ENCODE measurements at places on chromosomes 12 and 14.

DNA sequence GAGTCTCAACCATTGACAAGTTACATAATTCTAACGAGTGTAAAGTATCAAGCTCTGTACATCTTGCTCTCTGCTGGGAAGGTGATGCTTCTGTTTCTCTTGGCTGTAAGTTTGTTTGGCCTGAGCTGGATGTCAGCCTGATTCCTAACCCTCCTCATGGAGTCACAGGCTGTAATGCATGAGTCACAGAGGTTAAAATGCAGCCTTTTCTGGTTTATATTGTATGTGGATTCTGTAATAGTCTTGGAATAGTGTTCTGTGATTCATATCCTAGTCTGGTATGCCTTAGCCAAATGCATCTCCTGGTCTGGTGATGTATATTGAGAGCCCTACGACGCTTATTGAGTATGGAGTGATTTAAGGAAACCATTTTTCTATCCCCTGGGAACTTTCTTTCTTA lies 104.5 kb upstream of the FRMD6 start:
- DNase-seq = no peak

- DNase-seq = no peak
Measured at GRCh38 chr14:34075826-34076225, 125.0 kb upstream of the EGLN3 start.

DNA sequence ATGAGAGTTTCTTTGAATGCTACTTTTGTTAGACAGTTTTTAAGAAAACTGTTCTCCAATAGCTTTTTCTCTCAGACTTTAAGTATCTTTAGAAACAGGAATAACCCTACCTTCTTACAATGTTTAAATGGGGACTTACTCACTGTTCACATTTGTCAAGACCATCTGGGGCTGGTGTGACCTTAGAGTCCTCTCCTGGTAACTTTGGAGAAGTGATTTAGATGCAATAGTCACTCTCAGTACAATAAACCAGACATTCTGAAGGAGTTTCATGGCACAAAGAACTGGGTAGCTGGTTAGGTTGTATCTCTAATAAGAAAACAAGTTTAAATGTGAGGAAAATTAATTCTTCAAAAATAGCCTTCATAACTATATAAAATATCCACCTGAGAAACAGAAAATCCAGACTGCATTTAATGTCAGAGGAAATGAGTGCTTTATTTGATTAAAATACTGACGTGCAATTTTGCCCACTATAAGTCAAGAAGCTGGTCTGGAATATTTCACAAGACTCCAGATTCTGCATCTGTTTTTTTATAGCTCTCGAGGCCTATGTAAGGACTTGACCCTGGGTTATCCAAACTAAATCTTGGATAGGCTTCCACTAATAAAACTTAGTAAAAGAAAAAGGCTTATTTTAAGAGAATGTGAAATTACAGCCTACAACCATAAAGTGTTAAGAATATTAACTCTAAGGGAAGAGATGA lies 108.7 kb downstream of the PTGER2 start:
- DNase-seq = no peak

DNA sequence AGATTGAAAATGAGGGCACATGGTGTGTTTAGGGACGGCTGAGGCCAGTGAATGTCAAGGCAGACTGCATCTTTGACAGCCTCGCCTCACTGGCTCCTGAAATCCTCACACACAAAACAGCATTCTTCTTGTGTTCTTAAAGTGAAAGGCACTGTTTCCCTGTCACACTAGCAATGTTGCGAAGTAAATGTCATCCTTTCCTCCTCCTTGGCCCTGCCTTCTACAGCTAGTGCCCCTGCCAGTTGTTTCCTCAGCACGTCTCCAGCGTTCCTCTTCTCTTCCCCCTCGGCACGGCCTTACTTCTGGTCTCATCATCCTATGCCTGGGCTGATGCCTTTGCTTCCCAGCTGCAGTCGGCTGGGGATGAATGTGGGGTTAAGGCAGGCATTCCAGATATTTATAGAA lies 129.4 kb upstream of the DNM1L start:
- no peak for DNase-seq

GRCh38 chr12:30152705-30153104 lies 369.0 kb upstream of the TMTC1 start:
- DNase-seq = no peak

GRCh38 chr14:99571303-99571986 lies 32.6 kb downstream of the CCDC85C start:
- DNase-seq = no peak

DNA sequence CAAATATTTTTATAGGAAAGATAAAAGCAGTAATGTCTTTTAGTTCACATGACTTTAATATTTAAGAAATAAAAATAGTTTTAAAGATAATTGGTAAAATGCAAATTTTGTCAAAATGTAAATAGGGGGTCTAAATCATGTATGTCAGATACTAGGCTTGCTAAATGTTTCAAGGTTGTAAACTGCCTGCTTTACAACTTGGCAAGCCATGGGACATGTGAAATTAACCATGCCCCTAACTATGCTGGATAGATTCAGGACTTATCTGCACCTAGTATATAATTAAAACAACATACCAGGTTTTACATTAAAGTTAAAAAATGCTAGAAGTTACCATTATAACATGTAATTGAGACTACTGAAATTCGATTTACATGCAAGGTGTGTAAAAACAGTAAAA lies 537.3 kb upstream of the MIS18BP1 start:
- no peak for DNase-seq

DNA sequence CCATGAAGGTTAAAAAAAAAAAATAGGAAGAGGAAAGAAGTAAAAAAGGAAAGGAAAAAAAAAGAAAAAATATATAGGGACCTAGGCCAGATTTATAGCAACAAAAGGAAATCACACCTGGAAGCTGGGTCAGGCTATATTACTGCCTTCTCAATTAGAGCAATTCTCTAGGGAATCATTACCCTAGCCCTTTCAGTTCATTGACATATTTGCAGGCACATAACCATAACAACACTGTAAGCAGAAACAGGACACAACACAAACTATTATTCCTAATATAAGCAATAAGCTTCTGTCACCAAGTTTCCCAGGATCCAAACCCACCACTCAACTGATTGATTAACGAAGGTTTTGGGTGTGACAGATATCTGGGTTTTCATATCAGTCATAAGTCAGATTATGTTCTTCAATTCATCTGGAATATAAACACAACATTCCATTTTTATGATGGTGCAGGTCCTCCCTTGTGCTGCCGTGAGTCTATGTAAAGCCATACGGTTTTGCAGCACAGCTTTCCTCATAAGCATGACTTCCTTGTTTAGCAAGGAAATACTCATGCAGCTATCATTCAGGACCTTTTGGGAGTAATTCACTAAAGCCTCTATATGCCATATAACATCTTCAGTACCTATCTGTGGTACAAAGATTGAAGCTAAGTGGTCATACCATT lies 4.2 kb downstream of the PCNX4 start:
- no peak for DNase-seq

DNA sequence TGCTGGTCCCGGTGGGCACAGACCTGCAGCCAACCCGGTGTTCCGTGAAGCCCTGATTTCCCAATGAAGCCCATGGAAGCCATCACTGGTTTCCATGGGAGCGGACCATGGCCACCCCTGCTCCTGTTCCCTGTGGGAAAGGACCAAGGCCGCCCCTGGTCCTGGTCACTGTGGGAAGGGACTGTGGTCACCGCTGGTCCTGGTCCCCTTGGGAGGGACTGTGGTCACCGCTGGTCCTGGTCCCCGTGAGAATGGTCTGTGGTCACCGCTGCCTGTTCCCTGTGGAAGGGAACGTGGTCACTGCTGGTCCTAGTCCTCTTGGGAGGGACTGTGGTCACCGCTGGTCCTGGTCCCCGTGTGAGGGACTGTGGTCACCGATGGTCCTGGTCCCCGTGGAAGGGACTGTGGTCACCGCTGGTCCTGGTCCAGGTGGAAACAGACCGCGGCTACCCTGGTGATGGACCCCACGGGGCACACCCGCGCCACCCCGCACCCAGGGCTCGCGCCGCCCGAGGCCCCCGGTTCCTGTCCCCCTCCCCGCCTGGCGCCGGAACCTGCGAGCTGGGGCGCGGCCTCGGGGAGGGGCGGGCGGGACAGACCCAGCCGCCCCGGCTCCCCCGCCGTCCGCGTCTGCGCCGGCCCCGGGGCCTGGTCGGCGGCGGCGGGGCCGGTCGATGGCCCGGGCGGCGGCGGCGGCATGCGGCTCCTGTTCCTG lies at the start of gene GLT1D1:
Gene GLT1D1, plus strand, starts transcription at position 594 of the 715 bp plus-strand sequence. Its CDS starts 104 bp downstream, at position 698.
- DNase-seq = no peak

- DNase-seq = no peak
Measured at GRCh38 chr12:124881123-124881522, 17.5 kb upstream of the SCARB1 start.

DNA sequence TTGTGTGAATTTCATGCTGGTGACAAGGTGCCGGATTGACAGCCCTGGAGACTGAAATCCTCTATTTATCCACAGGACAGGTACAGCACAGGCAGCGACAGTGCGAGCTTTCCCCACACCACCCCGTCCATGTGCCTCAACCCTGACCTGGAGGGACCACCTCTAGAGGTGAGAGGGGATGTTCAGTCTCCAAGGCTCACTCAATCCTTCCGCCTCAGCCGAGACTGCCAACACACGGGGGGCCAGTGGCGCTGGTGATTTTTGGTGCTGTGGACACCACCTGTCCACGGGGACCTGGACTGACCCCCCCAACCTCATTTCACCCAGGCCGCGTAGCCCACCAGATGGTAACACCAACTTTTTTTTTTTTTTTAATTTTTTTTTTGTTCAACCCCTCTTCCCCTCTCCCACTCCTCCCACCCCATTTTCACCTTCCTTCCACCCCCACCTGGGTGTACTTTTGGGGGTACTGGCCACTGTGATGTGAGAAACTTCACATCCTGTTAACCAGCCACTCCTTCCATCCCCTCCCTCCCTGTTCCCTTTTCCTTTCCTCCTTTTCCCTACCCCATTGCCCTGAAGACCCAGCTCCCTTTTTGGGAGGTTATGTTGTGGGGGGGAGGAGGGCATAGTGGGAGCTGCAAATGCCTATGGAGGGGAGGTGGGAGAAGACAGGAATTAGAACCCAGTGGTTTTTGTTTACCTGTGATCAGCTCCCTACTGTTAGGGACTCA lies 12.9 kb downstream of the PCBP2 start:
- no peak for DNase-seq

DNA sequence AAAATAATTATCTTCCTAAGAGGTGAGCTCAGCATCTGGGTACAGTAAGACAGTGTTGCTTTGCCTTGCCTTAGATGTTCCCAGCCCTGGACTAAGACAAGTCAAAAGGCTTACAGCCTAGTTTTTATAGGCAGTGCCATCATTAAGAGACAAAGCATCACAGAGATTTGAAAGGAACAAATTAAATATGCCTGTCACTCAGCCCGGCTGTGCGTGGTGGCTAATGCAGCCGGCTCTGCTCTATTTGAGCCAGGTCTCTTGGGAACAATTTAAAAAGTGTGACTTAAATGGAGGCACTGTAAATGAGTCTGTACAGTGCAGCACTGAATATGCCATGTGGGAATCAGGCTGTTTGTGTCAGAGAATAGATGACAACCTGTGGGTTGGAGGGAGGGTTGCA lies 1687.4 kb upstream of the FLRT2 start:
- DNase-seq = no peak

DNA sequence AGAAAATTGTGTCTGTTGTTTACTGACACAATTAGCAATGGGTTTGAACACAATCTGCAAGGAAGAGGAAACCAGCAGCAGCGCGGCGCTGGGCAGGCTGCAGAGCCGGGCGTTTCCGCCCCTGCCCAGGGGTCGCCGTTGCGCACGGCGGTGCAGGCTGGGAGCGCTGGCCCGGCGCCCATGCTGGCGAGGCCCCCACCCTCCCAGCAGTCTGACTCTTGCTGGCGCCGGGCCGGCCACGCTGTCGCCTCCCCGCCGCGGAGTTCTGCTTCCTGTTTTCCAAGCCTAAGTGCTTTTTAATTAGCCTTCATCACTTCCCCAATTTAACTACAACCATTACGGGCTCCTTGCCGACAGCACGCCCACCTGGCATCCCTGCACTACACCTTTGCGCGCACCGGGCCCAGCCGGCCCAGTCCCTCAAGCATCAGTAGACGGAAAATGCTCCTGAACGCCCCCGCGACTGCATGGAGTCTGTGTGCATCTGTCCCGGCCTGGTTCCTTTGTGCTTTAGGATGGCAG lies 212.1 kb downstream of the GXYLT1 start:
- DNase-seq = peak; percentile 6

DNA sequence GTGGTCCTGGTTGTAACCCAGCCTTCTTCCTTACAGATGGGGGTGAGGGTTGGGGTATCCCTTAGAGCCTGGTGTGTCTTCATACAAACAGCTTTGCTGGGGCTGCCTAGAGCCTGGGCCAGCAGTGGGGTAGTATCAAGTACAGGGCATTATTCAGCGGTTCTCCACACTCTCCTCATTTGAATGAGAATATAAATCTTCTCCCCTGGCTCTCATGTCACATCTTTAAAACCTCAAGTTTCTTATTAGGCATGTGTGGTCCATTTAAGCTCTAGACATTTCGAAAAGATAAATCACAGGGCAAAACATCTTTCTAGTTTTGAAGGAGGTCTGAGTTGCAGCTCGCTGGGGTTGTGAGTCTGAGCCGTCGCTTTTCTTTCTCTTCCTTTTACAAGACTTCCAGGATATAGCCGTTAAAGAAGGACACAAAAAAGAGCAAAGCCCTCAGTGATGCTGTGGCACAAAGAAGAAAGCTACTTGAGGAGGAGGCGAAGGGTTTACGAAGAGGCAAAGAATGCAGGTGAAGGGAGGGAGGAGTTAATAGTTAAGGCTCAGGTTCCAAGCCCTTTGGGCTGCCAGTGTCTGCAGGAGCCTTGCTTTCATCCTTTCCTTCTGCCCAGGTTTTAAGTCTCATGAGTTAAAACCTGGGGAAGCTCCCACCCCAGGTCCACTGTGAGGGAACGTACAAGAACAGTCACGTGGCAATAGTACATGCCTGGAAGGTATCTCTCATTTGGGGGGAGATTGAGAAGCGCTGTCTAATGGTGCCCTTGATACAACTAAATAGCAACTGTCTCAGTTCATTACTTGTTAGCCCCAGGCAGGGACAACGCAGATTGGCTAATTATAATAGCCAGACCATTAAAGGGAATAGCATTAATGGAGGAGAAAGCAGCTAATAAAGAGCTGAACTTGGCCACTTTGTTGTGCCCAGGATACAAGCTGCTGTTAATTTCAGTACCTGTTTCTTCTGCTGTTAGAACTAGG lies 94.2 kb downstream of the ETV6 start:
- no peak for DNase-seq

- no peak for DNase-seq
Measured at GRCh38 chr14:36805131-36805559, 143.5 kb downstream of the PAX9 start.

Measured in memory B cell (primary cell).